ENCODE measurements at places on chromosomes 12 and 14.

DNA sequence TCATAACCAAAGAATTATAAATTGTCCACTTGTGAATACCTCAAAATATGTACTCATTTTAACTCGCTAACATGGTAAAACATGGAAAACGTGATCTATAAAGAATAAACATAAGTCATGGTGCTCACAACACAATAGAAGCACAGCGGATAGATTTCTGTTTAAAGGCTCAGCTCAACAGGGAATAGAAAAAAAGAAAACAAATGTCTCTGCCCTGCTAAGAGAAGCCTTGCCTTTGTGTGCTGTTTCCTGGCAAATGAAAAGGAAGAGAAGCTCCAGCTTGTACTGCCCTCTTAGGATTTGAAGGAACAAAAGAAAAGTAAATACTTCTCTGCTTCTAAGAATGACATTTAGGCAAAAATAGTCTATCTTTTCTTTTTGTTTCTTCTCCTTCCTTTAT lies 121.0 kb upstream of the KRR1 start:
- no peak for DNase-seq

DNA sequence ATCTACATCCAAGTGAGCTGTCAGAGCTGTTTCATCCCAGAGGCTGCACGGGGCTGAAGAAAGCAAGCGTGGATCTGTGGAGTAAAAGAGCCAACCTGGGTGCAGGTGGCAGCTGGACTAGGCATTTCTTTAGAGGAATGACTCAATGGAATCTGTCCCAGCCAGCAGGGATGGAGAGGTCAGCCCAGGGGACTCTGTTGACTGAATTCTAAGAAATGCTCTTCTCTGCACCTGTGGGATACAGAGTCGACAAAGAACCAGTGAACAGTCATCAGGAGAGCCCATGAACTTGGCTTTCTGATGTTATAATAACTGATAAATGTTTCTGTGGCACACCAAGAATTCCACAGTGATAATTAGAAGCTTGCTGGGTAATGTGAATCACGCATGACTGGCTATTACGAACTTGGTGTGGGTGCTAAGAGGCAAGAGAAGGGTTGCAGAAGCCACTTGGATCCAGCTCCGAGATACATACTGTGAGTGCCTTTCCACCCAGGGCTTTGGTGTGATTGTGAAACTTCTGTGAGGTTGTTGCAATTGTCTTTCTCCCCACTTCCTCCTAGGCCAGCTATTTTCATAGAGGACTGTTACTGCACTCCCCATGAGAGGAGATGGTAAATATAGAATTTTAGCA lies 16.2 kb downstream of the PYGL start:
- peak; percentile 16 for DNase-seq

- no peak for DNase-seq
These were observed 154.1 kb upstream of the FUT8 start for GRCh38 chr14:65258391-65258790.

GRCh38 chr12:26884765-26885576 lies 52.0 kb upstream of the ITPR2 start:
- peak; percentile 92 for DNase-seq

DNA sequence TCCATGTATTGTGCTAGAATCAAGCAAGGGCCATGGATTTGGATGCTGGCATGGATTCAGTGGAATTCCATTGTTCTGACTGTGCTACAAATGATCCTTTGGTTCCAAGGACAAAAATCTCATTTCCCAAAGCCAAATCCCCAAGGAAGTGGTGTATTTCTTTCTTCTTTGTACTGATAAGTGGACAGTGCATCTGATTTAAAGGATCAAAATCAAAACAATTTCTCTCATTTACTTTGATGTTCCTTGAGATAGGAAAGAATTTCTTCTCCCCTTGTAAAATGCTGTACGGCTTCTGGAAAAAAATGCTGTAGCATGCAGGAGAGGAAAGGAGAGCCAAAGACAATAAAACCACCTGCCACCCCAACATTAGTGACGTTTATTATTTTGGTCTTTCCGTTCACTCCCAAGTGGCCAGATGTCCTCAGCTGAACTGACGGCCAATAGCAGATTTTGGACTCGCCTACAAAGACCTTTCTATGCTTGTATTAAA lies 185.7 kb downstream of the PRKD1 start:
- DNase-seq = no peak

GRCh38 chr12:69066492-69067373 lies 133.8 kb upstream of the CPM start:
- DNase-seq = no peak

- no peak for DNase-seq
These were observed 53.5 kb downstream of the NUAK1 start for GRCh38 chr12:106085213-106085612.

DNA sequence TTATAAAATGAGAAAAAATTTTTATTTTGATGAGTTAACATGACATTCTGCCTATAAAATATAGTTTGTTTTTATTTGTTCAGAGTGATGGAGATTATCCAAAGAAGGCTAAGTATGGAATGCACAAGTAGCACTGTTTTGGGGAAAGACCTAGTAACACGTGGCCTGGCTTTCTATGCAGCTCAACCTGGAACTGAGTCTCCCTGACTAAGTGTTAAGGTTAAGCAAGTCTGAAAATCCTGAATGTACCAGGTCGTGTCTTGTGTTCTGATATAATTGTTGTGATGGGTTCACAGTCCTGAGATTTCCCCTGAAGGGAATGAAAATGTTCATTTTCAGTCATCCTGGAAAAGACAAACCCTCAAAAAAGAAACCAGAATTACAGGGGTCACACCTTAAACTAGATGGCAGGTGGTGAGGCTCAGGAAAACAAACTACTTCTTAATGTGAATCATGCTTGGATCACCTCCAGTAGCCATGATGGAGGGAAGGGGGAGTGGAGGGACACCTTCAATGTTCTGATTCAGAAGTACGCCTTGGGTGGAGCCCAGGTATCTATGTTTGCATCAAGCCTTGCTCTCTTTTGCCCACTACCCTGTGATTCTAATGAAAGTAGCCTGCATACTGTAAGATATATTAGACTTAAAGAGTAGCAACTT lies 236.8 kb downstream of the ALX1 start:
- no peak for DNase-seq

DNA sequence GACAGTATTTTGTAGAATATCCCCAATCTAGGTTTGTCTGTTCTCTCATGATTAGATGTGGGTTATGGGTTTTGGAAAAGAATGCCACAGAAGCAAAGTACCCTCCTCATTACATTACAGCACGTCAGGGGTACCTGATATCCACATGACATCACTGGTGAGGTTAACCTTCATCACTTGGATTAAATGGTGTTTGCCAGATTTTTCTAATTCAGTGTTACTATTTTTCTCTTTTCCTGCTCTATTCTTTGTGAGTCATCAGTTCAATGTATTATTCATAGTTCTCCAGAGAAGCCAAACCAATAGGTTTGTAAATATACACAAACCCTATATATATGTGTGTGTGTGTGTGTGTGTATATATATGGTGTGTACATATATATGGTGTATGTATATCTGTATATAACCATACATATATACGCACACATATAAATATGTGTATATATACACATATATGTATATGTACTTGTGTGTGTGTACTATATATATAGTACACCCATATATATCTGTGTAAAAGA lies 131.4 kb downstream of the LMNTD1 start:
- no peak for DNase-seq

- DNase-seq = no peak
These were observed 35.7 kb upstream of the GPR132 start for GRCh38 chr14:105100910-105101309.

GRCh38 chr14:101411779-101412178 lies 149.5 kb upstream of the DIO3 start:
- DNase-seq = no peak

DNA sequence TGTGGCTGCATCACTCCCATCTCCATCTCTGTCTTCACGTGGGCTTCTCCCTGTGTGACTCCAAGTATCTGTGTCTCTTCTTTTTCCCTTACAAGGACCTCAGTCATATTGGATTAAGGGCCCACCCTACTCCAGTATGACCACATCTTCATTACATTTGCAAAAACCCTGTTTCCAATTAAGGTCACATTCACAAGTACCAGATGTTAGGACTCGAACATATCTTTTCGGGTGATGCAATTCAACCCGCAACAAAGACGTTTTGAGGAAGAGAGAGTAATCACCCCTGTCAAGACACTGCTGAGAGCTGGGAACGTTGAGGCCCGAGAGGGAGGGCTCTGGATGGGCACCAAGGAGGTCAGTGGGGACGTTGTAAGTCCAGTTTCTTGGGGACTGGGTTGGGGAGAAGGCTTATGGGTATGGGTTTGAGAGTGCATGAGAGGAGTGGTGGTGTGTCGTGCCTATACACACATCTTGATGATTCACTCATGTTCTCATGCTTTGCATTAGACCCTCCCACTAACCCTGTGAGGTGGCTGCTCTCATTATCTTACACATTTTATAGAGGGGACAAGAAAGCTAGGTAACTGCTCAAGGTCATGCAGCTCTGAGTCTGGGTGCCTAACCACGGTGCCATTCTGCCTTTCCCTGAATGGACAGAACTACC lies 12.1 kb upstream of the IFI27 start:
- DNase-seq = no peak

GRCh38 chr12:5170844-5171243 lies 127.2 kb downstream of the KCNA5 start:
- DNase-seq = no peak

DNA sequence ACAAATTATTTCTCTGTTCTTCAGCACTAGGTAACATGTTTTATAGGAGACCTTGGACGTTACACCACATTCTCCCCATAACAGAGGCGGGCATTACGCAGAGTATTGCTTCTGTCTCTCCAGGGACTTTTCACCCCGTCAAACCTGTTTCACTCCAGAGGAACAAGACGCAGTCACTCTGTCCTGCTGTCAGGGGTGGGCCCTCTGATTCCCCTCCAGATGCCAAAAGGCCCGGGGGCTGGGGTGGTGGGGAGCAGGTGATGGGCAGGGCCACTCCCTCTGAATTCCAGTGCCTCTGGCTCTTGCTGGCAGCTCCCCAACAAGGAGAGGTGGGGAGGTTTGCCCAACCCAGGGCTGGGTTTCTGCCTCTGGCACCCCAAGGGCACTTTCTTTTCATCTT lies 71.9 kb downstream of the NTF3 start:
- DNase-seq = peak; percentile 81

DNA sequence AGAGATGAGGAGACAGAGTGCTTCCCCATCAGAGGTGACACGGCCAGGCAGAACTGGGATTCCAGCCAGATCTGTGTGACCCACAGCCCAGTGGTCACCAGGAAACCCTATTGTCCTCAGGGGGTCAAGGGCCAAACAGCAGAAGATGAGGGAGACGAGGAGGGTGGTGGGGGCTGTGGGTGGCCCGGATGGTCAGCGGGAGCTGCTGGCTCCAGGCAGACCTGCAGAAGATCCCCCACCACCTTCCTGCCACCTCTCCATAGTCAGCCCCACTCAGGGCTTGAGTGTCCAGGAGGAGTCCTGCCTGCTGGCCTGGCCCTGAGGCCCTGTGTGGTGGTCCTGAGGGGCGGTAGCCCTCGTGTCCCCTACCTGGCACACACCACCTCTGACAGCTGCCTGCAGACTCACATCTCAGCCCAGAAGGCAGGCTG lies 136.8 kb downstream of the CALM1 start:
- no peak for DNase-seq

GRCh38 chr12:10381928-10382628 lies 7.8 kb downstream of the KLRK1 start:
- no peak for DNase-seq

DNA sequence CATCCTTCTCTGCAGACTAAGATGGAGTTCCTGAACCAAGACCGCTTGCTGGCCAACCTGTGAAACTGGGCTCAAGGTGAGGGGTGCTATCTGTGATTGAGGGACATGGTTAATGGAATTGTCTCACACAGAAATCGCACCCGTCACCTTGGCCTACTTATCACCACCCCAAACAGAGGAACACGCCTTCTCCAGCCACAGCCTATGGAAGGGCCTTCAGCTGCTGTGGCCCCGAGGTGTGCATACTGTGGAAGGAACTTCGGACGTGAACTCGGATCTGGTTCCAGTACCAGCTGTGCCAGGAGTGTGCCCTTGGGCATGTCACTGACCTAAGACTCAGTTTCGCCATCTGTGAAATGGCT lies 44.4 kb downstream of the EVL start:
- DNase-seq = no peak

- DNase-seq = no peak
These were observed 216.6 kb downstream of the AKAP6 start for GRCh38 chr14:32545506-32546210.

GRCh38 chr14:91298576-91298975 lies 54.1 kb upstream of the GPR68 start:
- DNase-seq = no peak

- no peak for DNase-seq
These were observed 3.8 kb downstream of the C14orf93 start for GRCh38 chr14:23006188-23006534.

DNA sequence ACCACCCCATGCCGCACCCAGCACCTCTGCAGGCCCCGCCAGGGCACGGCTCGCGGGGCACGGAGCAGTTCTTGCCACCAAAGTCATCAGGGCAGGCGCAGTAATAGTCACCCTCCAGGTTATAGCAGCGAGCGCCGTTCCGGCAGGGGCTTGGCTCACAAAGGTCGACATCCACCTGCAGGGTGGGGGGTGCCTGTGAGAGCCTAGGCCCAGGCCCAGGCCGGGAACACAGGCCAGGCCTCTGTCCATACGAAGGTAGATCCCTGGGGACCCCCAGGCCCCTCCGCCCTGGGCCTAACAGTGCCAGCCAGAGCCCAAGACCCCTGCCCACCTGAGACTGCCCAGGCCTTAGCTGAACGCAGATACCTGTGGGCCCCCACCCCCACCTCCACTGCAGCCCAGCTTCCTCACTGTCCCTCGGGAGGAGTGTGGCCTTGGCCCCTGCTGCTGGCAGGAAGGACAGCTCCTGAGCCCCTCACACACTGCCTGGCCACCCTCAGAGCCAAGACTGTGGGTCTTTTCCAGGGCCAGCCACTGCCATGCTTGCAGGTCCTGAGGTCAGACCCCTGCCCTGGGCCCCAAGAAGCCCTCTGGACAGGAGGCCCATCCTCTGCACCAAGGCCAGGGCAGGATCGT lies 19.3 kb downstream of the JAG2 start:
- DNase-seq = no peak

- DNase-seq = no peak
These were observed 16.9 kb upstream of the STON2 start for GRCh38 chr14:81416981-81417380.

DNA sequence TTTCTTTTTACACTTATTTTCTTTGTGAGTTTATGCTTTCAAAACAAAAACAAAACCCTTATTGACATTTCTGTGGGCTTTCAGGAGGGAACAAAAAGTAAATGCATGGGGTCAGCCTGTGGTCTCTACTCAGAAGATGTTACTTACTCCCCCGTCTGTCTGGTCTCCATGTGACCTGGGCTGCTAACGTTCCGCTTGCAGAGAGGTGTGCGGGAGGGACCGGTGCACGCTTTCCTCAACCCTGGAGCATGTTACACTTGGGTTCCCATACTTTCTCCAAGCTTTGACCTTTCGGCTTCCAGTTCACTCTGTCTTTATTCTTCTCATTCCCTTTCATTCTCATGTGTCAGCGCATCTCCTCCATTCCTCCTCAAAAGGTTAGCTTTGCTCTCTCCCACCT lies 36.5 kb downstream of the ZC3H14 start:
- DNase-seq = no peak

GRCh38 chr14:67425608-67426007 lies 13.6 kb upstream of the PLEK2 start:
- DNase-seq = no peak

GRCh38 chr12:111029732-111030131 lies 109.4 kb upstream of the MYL2 start:
- DNase-seq = no peak

All from colonic mucosa (tissue), 4 donors.